ENCODE measurements at places on chromosomes 12 and 14. TPM values are rescaled to one million over a fixed set of nuclear protein-coding genes. Genes with fewer than 3 reads are reported as not detected.

The PLCZ1 gene
- not detected for total RNA-seq

The GALNT4 gene
- 16.3 TPM for total RNA-seq

The DHH gene
- 0.11 TPM for total RNA-seq

The SLC25A21 gene
- not detected for total RNA-seq

The PIWIL1 gene
- not detected for total RNA-seq

The CMA1 gene
- total RNA-seq = 0.51 TPM

The PMEL gene
- 0.42 TPM for total RNA-seq

The PRR4 gene
- 1.6 TPM for total RNA-seq

- peaks cover 6% of the 10 kb centered on the region for H3K36me3 ChIP-seq
- peaks cover 32% of the 10 kb centered on the region for H3K4me1 ChIP-seq
- H3K4me3 ChIP-seq = no peak overlapping the region
- no peak for DNase-seq
- no peaks in the 10 kb centered on the region for H3K27me3 ChIP-seq
These were observed 123.5 kb upstream of the ATF1 start for GRCh38 chr12:50640321-50640939.

- no peaks in the 10 kb centered on the region for H3K27me3 ChIP-seq
- peaks cover 23% of the 10 kb centered on the region for H3K4me1 ChIP-seq
- no peak overlapping the region for H3K4me3 ChIP-seq
- no peak overlapping the region for H3K27ac ChIP-seq
- H3K36me3 ChIP-seq = peaks cover 8% of the 10 kb centered on the region
These were observed 2.3 kb downstream of the CLECL1 start for GRCh38 chr12:9730591-9730990.

DNA sequence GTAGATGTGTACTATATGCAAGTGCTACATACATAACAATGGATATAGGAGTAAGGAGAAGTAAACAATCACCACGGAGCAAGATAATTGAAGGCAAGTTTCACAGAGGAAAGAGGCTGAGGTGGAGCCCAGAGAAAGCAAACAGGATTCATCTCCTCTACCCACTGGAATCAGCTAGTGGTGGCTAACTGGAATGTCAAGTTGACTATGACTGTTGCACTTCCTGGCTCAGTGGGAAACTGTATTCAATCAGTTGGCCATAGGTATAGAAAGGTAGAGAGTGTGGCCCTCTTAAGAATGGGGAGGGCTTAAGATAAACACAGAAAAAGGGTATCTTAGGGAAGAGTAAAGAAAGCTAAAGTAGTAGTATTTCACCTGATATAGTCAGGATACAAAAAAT lies 62.4 kb downstream of the MAP4K5 start:
- no peak overlapping the region for H3K27ac ChIP-seq
- no peak for DNase-seq
- H3K27me3 ChIP-seq = no peaks in the 10 kb centered on the region
- no peak overlapping the region for H3K4me3 ChIP-seq
- peaks cover 81% of the 10 kb centered on the region for H3K36me3 ChIP-seq

DNA sequence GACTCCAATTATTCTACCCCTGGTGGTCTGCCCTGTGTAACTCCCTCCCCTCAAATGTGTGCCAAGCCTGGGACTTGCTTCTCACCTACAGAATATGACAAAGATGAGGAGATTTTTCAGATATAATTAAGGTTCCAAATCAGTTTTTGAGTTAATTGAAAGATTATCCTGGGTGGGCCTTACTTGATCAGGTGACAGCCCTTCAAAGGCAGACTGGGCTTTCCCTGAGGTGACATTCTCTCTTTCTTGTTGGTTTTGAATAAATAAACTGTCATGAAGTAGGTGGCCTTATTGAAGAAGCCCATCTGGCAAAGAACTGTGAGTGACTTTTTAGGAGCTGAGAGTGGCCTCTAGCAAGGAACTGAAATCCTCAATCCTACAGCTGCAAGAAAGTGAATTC lies 106.0 kb downstream of the BRMS1L start:
- peaks cover 8% of the 10 kb centered on the region for H3K36me3 ChIP-seq
- H3K27me3 ChIP-seq = no peaks in the 10 kb centered on the region
- H3K4me1 ChIP-seq = peaks cover 29% of the 10 kb centered on the region
- DNase-seq = no peak

DNA sequence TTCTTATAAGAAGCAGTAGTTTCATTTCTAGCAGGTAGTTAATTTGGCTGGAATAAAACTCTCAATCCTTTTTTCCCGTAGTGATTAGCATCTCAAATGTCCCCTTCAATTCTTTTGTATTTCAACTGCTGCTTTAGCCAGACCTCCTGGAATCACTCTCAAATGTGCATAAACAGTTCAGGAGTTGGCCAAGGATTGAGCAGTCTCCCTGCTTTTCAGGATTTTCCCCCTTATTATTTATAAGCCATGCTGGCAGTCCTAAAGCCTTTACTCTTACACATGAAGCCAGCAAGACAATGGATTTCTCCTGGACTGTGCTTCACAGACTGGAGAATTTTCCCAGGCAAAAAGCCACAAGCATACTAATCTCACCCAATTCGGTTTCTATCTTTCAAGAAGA lies 950.1 kb downstream of the VRK1 start:
- H3K27me3 ChIP-seq = no peaks in the 10 kb centered on the region
- H3K4me3 ChIP-seq = no peak overlapping the region
- no peak overlapping the region for H3K27ac ChIP-seq

- H3K27ac ChIP-seq = no peak overlapping the region
- peaks cover 13% of the 10 kb centered on the region for H3K27me3 ChIP-seq
- no peak for DNase-seq
These were observed 5.4 kb upstream of the NGB start for GRCh38 chr14:77276295-77276935.

DNA sequence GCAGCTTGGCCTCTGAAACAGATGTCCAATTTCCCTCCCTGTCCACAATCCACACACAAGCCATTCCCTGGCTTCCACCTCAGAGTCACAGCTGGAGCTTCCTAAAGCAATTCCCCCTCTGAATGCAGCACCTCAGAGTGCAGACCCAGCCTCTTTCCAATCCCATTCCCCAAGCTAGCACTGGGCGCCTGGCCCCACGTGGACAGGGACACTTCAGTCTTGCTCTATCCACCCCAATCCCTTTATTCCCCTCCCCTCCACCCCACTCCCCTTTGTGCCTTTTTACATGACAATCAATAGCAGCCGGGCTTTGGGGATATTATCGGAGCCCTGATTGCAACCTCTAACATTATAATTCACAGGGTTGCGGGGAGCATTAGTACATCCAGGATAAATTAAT lies 292.6 kb downstream of the TTC8 start:
- DNase-seq = no peak
- no peaks in the 10 kb centered on the region for H3K4me1 ChIP-seq
- H3K36me3 ChIP-seq = no peaks in the 10 kb centered on the region

GRCh38 chr14:95133282-95133681 lies 24.0 kb downstream of the DICER1 start:
- peaks cover 5% of the 10 kb centered on the region for H3K4me1 ChIP-seq
- peaks cover 22% of the 10 kb centered on the region for H3K36me3 ChIP-seq
- no peak overlapping the region for H3K27ac ChIP-seq
- H3K4me3 ChIP-seq = no peak overlapping the region
- no peak for DNase-seq
- H3K27me3 ChIP-seq = no peaks in the 10 kb centered on the region

DNA sequence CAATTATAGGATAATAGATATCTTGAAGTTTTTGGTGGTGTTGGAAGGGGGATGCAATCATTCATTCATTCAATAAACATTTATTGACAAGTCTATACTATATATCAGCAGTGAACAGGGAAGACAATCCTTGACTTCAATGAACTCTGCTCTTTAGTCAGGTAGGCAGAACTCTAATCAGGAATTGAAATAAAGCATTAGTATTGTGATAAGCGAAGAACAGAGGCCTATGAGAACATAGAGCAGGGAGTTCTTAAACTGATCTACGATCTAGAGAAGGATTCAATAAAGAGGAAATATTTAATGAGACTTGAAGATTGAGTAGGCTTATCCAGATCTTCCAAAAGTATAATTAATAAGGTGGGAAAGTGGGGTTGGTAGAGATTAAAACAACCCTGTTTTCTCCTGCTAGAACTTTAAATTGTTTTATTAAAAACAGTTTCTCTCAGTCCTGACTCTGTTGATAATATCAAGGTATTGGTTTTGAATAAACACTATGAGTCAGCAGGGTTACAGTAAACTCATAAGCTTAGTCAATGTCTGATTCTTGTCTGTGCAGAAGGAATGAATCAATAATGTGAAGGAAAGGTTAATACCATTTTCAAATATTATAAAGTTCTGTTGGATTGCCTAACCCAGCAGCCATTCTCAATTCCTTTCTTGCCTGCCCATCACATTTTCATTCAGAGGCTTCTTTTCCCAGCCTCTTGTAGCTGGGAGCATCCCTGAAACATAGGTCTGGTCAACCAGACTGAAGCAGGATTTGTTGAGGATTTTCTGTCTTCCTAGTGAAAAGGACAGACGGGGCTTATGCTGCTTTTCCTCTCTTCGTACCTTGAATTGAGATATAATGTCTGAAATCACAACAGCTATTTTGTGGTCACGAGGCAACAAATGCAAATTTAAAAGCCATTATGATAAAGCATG lies 38.9 kb upstream of the KTN1 start:
- no peak overlapping the region for H3K27ac ChIP-seq
- DNase-seq = no peak
- no peak overlapping the region for H3K4me3 ChIP-seq
- H3K27me3 ChIP-seq = no peaks in the 10 kb centered on the region

DNA sequence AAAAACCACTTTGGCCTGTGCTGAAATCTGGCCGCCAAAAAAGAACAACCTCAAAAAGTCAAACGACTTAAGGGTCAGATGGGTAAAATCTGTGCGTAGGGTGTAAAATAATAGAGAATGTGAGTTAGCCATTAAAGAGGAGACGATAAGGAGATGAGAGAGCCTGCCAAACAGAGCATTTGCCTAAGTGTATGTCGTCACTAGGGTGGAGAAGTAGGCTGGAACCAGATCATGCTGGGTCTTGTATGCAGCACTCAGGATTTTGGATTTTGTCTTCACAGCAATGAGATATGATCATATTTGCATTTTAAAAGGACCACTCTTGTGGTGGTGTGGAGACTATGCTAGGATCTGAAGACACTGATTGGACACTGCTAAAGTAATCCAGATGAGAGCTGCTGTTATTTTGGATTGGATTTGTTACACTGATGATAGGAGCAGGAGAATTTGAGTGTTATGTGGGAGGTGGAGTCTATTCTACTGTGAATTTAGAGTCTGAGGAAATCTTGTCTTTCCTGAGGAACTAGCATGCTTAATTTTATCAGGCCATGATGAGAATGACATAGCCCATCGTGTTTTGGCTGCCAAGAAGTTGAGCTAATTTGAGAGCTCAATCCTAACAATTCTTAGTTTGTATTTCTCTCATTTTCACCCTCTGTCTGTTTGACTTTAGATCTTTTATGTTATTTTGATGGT lies 24.8 kb upstream of the DBX2 start:
- no peak for DNase-seq
- peaks cover 1% of the 10 kb centered on the region for H3K36me3 ChIP-seq
- H3K27ac ChIP-seq = no peak overlapping the region
- no peak overlapping the region for H3K4me3 ChIP-seq
- H3K4me1 ChIP-seq = no peaks in the 10 kb centered on the region

DNA sequence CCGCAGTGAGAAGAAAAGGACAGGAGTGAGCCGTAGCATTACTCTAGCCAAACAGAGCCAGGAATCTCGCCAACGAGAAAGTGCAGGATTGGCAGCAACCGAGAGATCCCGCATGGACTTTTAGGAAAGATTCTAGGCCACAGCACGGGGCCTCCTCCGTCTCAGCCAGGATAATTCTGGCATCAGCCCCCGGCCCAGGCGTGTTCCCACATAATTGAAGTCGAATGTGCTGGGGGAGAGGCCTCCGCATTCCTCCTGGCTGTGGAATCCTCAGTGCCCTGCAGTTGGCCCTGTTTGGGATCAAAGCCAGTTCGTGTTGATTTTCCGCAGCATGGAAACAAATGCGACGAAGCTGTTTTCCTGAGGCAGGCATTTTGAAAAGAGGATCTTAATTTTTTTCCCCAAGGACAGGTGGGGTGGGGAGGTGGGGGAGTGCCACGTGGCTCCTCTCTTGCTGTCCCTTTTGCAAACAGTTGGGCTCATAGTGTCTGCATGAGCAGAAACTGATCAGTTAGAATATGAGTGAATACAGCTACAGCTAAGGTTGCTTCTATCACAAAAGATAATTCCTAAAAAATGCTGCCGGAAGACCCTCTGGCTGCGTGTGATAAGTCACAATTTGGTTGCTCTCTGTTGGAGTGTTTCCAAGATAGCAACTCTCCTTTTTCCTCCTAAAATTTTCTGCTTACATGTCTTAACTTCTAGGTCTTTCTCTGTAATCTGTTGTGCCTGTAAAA lies 37.3 kb upstream of the ATXN2 start:
- H3K27ac ChIP-seq = no peak overlapping the region
- H3K4me1 ChIP-seq = peaks cover 2% of the 10 kb centered on the region
- no peak for DNase-seq
- H3K4me3 ChIP-seq = no peak overlapping the region
- H3K27me3 ChIP-seq = no peaks in the 10 kb centered on the region
- no peaks in the 10 kb centered on the region for H3K36me3 ChIP-seq

DNA sequence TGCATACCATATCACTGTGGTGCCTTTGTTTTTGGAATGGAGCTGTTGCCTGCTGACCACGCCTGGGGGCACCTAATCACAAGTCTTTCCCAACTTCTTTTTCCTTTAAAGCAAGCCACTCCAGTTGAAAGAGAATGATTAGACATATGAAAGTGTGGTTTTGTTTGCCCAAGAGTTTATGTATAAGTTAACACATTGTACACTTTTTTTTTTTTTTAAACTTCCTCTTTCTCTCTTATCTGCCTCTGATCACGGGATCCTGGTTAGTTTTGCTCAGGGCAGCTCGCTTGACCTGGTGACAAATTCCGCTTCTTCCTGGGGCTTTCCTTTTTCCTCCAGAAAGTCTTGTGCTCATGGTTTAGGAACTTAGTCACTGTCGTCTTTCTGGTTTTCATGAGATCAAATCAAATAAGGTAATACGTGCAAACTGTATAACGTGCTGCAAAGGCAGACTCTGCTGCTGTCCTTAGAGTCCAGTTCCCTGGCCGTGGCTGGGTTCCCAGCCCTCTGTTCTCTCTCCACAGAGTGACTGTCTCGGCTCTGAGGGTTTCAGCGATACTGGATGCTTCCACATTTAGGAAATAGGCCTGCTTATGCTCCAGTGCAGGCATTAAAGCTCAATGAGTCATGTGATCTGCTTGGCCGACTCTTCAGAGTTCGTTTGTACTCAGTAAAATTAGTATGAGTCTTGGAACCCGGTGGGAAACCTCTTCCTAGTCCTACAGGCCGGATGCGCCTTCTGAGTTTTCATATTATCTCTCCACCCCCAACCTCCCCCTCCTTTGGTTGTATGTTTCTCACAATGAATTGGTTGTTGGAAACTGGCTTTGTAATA lies 15.2 kb downstream of the RASSF3 start:
- H3K27me3 ChIP-seq = no peaks in the 10 kb centered on the region
- peak overlapping the region; percentile 86 for H3K4me3 ChIP-seq
- H3K36me3 ChIP-seq = peaks cover 15% of the 10 kb centered on the region
- DNase-seq = no peak
- peaks cover 28% of the 10 kb centered on the region for H3K4me1 ChIP-seq
- H3K27ac ChIP-seq = peak overlapping the region; percentile 88

- peaks cover 25% of the 10 kb centered on the region for H3K4me1 ChIP-seq
- H3K27ac ChIP-seq = peak overlapping the region; percentile 85
- H3K4me3 ChIP-seq = peak overlapping the region; percentile 71
- peaks cover 2% of the 10 kb centered on the region for H3K27me3 ChIP-seq
These were observed 14.5 kb upstream of the FBRSL1 start for GRCh38 chr12:132475304-132476037.

Data from activated naive CD8-positive, alpha-beta T cell treated with anti-CD3 and anti-CD28 coated beads, Interleukin-2, amount 10 ng/mL, durations not matched to agents 7 days and 5 days (primary cell).